Kidney (tissue), 22 donors: ENCODE measurements at places on chromosomes 7 and 10.

GRCh38 chr10:119714484-119714816 is 11.4 kb upstream of the INPP5F start:
- H3K4me1 ChIP-seq = no peaks in the 10 kb centered on the region
- H3K4me3 ChIP-seq = no peak overlapping the region
- H3K27ac ChIP-seq = no peak overlapping the region
- DNase-seq = no peak
- no peaks in the 10 kb centered on the region for H3K36me3 ChIP-seq
- no peaks in the 10 kb centered on the region for H3K27me3 ChIP-seq

- DNase-seq = no peak
- no peaks in the 10 kb centered on the region for H3K4me1 ChIP-seq
- H3K36me3 ChIP-seq = no peaks in the 10 kb centered on the region
- H3K27me3 ChIP-seq = no peaks in the 10 kb centered on the region
Observed at GRCh38 chr10:70571636-70572439, 30.7 kb downstream of the PRF1 start.

DNA sequence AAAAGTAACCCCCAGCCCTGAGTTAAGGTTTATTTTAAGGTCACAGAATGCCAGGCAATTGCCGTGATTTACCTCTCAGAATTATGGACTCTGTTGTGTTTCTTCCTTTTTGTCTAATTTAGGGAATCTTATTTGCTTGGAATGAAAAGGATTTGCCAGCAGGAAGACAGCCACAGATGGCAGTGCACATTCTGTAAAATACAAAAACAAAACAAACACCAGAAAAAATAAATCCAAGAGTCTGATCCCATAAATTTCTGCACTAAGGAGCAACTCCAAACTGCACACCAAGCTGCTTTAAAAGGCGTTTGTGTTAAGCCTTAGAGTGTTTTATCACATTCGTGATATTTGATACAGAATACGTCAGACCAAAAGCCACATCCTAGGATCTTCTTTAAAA is 199.0 kb upstream of the C7orf33 start:
- H3K27ac ChIP-seq = no peak overlapping the region
- no peaks in the 10 kb centered on the region for H3K27me3 ChIP-seq
- H3K4me3 ChIP-seq = no peak overlapping the region
- H3K4me1 ChIP-seq = no peaks in the 10 kb centered on the region

DNA sequence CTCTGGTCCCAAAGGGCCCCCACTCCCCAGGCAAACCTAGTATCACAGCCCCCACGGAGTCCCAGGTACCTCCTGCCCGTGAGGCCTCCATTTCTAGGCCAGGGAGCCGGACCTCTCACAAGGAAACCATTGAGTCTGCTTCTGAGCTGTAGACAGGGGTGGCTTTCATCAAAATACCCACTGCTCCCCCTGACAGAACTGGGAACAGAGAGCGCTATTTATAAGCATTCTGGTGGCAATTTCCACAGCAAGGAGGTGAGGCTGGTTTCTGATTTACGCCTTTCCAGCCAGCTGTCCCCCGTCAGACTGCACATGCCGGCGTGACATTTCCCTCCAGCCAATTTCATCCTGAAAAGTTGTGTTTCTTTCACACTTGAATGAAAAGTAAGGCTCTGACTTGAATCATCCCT is 407.5 kb upstream of the PRKCQ start:
- no peaks in the 10 kb centered on the region for H3K27me3 ChIP-seq
- no peak overlapping the region for H3K4me3 ChIP-seq
- H3K36me3 ChIP-seq = no peaks in the 10 kb centered on the region

DNA sequence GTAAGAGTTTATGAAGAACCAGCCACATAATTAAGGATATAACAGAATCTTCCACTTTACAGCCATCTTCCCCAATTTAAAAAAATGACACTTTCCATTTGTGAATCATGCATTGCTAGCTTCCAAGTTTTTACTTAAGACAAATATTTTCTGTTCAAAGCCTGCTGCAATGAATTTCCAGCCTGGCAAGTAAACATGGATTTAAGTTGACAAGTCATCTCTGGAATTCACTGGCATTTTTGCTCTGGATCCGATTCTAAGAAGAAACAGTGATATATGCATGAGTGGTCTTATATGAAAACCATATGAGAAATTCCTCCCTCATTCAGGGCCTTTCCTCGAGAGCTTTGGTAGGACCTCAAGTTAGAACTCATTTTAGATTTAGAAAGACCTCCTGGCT is 116.1 kb upstream of the CDCA7L start:
- H3K36me3 ChIP-seq = no peaks in the 10 kb centered on the region
- H3K4me1 ChIP-seq = no peaks in the 10 kb centered on the region
- no peak overlapping the region for H3K4me3 ChIP-seq
- H3K27ac ChIP-seq = no peak overlapping the region
- no peaks in the 10 kb centered on the region for H3K27me3 ChIP-seq

DNA sequence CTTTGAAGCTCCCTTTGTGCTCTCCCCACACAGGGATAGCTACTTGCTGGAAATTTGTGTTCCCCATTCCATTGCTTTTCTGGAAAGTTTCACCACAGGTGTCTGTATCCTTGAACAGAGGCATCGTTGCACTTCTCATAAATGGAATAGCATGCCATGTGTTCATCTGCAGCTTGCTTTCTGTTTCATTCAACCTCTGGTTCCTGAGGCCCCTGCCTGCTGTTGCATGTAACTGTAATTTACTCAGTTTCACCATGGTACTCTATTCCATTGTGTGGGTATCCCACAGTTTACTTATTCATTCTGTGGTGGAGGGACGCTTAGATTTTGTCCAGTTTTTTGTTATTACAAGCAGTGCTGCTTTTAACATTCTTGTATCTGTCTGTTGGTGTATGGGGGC is 32.0 kb downstream of the EEPD1 start:
- no peaks in the 10 kb centered on the region for H3K27me3 ChIP-seq
- peaks cover 6% of the 10 kb centered on the region for H3K4me1 ChIP-seq
- no peaks in the 10 kb centered on the region for H3K36me3 ChIP-seq

DNA sequence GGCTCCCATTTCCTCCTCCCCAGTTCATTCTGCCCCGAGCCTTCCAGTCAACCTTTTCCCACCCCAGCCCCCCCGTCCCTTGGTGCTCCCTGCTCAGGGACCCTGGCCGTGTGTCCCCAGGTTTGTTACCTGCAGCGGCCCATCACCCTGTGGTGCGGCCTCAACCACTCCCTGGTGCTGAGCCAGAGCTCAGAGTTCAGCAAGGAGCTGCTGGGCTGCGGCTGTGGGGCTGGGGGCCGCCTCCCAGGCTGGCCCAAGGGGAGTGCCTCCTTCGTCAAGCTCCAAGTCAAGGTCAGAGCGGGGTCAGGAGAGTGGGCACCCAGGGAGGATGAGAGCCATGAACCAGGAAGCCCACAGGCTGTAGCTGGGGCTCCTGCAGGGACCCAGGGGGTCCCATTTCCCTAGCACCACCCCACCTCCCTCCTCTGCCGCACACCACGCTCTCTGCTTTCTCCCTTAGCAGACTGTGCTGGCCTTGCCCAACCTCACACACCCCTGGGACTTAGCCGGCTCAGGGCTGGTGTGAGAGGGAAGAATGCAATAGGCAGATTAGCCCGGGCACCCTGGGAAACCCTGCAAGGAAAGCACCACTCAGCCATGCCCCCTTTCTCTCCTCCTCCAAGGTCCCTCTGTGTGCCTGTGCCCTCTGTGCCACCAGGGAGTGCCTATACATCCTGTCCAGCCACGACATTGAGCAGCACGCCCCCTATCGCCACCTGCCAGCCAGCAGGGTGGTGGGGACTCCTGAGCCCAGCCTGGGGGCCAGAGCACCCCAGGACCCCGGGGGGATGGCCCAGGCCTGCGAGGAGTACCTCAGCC is 2.0 kb upstream of the PCOLCE start:
- H3K36me3 ChIP-seq = no peaks in the 10 kb centered on the region
- no peak for DNase-seq
- no peaks in the 10 kb centered on the region for H3K4me1 ChIP-seq
- no peak overlapping the region for H3K4me3 ChIP-seq

DNA sequence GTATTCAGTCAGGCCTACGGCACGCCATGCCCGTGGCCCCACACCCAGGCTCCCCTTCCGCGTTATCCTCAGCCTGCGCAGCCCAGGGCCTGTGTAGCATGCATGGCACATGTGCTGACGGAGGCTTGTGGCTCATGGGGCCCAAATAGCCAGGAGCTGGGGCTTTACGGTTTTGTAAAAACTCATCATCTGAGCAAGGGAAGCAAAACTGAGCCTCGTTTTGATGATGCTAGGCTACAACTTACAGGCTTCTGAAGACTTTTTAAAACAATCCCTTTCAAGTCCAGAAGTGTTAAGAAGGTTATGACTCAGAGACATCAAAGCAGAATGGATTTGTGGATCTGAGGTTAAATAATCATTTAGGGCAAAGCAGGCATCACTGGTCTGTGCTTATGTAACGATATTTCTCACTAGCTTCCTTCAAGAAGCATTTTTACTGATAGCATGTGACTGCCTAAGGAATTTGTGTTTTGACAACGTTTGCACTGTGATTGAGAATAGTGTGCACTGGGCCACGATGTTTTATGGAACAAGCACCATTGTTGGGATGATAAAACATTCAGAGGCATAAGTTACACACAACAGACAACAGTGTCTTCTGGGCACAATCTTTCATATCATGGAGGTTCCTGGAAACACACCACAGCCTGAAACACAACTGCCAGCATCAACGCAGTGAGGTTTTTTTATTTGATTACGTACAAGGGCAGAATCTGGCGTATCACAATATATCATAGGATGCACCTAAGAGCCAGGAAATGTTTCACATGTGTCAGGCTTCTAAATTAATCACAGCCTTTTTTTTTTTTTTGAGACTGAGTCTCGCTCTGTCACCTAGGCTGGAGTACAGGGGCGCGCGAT is 274.3 kb downstream of the CCDC3 start:
- no peak for DNase-seq
- no peak overlapping the region for H3K4me3 ChIP-seq
- H3K27me3 ChIP-seq = no peaks in the 10 kb centered on the region
- H3K36me3 ChIP-seq = no peaks in the 10 kb centered on the region
